ENCODE measurements at places on chromosomes 1 and 21.
A peak's percentile ranks its signal among the peaks of the same experiment; 100 is the strongest.

GRCh38 chr1:238052496-238053266, 162.0 kb upstream of the ZP4 start:
- DNase-seq, result peak; percentile 18

DNA sequence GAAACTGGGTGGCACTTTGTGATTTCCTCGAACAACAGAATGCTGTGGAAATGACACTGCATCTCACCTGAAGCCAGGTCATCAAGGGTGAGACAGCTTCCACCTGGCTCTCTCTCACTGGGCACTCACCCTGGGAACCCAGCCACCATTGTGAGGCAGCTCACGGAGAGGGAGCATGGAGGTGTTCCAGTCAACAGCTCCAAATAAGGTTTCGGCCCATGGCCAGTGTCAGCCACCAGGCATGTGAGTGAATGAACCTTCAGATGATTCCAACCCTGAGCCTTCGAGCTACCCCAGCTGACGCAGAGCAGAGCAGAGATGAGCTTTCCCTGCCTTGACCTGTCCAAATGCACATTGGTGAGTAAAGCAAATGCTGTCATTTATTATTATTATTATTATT, 58.1 kb downstream of the SYDE2 start:
- no peak for DNase-seq

DNA sequence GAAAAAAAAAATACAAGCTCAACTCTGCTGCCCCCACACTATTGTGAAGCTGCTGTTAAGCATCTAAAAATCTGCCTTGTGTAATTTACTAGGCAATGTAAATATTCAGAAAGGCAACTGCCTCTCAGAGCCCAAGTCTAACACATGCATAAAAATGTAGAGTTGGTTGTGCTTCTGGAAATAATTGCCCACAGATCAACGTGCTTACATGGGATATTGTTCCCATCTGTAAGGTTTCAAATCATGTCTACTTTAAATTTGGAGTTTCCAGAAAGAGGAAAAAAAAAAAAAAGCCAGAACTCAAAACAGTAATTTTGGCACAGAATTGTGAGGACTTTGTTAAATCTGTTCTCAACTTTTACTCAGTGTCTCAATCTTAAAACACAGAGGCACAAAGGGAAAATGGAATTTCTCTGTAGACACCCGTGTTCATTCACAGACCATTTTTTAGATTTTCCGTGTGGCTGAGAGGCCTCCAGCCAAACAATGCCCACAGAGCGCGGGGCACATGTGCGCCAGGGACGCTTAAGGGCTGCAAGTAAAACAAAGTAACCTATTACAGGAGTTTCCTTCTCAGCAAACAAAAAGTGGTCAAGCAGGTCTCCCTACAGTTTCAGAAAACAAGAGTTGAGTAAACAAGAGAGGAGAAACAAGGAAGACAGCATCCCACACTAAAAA, 115.5 kb downstream of the RERE start:
- DNase-seq, result peak; percentile 48

- no peak for DNase-seq
Observed at GRCh38 chr21:39434950-39435349, 10.6 kb downstream of the LCA5L start.

DNA sequence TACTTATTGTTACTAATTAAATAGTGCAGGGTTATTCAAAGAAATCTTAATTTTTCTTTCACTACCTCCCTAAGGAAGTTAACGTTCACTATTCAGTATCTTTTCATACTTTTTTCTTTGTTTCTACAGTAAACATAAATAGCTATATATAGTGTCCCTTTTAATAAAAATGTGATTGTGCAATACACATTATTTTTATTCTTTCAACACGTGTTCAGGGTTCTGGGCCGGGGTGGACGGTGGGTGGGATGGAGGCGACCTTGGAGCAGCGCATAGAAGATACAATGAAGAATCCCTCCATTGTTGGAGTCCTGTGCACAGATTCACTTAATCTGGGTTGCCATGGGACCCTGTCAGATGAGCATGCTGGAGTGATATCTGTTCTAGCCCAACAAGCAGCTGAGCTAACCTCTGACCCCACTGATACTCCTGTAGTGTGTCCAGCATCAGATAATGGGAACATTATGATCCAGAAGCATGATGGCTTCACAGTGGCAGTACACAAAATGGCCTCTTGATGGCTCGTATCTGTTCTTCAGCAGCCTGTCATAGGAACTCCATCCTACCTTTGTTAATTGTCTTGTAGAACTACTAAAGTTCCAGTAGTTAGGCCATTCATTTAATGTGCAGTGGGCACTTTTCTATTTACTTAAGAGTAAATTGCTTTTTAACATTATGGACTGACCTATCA, 155.9 kb upstream of the L1TD1 start:
- no peak for DNase-seq

DNA sequence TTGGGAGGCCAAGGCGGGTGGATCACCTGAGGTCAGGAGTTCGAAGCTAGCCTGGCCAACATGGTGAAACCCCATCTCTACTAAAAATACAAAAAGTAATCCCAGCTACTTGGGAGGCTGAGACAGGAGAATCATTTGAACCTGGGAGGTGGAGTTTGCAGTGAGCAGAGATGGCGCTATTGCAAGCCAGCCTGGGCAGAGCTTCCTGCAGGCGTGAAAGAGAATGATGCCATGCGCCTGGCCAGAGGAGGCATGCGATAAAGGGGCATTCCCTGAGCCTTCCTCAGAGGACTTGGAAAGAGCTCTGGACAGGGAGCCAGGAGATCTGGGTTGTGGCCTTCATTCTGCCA, 3.2 kb downstream of the E2F2 start:
- DNase-seq, result no peak

GRCh38 chr1:94542088-94542870, 720 bp upstream of the F3 start:
- DNase-seq, result peak; percentile 39

DNA sequence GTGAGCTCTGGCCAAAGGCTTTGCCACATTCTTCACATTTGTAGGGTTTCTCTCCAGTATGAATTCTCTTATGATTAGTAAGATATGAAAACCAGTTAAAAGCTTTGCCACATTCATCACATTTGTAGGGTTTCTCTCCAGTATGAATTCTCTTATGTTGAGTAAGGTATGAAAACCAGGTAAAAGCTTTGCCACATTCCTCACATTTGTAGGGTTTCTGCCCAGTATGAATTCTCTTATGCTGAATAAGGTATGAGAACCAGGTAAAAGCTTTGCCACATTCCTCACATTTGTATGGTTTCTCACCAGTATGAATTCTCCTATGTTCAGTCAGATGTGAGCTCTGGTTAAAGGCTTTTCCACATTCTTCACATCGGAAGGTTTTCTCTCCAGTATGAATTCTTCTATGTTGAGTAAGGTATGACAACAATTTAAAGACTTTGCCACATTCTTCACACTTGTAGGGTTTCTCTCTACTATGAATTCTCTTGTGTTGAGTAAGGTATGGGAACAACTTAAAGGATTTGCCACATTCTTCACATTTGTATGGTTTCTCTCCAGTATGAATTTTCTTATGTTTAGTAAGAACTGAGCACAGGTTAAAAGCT, 20.7 kb downstream of the ZNF695 start:
- DNase-seq, result no peak

DNA sequence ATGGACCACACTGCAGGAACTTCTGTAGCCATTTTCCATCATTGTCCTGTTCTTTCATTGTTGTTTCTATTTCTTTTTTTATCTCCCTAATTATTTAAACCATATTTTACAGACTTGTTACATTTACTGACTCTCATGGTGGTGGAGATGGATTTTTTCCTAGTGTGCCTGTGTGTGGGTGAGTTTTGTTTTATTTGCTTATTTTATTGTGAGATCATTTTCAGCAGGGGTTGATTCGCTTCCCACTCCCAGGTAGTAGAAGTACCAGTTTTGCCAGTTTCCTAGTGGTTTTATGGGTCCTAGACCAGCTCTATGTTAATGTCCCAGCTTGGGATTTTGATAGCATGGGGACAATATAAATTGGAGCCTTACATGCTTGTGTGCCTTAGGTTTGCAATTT, 80.0 kb upstream of the BACH1 start:
- DNase-seq, result no peak

DNA sequence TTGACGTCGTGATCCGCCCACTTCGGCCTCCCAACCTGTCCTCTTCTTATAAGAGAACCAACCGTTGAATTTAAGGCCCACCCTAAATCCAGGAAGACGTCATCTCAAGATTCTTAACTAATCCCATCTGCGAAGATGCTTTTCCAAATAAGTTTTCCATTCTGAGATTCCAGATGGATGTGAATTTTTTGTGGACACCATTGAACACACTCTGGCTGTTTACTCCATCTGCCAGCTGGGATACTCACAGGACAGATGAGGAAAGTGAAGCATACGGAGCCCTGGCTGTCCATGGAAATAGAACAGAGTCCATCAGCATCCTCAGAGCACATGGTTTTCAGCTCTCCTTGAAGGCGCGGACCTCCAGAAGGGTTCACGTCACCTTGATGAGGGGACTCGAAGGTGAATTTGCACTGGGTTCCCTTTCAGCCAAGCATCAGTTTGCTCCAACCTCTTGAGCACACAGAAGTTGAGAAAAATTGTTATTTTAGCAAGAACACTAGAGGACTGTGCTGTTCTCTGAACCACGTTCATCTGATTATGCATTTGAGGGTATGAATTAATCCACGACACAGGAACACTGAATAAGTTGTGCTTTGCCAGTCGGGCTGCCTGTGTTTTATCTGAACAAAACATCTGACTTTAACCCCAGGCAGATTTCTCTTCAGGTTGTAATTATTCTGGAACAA, 68.6 kb downstream of the KAZN start:
- no peak for DNase-seq

DNA sequence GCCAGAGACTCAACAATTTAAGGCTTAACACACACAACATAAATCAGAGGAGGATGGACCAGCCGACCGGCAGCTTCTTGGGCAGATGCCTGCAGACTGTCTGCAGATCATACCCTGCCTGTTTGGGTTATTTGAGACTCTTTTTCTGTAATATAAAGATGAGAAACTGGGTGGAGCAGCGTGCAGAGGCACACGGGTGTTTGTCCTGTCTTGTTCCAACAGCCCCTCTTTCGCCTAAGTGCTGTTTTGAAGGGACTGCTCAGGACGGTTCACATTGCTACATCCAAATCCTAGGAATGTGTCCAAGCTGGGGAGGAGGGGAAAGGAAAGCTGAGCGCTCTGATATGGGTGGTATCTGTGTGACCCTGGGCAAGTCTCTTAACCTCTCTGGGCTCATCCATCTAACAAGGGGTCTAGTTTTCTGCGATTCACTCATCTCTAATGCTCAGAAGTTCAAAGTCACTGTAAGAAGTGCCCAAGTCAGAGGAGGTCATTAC, 149.9 kb downstream of the CLIC6 start:
- DNase-seq, result no peak

DNA sequence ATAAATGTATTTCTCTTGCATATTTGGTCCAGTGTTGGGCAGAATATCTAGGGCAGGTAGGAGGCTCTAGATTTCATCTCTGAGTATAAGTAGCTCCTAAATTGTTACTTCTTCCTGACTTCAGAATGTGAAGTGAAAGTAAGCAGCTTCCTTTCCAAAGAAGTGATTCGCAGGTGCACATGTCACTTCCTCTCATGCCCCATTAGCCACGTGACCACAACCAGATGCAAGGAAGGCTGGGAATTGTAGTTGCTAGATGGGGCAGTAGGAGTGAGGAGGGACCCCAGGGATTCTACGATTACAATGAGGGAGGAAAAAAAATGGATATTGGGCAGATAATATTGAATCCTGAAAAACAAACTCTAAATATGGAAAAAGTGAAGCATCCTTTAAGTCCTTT, 113.2 kb upstream of the CYYR1 start:
- DNase-seq, result peak; percentile 18

DNA sequence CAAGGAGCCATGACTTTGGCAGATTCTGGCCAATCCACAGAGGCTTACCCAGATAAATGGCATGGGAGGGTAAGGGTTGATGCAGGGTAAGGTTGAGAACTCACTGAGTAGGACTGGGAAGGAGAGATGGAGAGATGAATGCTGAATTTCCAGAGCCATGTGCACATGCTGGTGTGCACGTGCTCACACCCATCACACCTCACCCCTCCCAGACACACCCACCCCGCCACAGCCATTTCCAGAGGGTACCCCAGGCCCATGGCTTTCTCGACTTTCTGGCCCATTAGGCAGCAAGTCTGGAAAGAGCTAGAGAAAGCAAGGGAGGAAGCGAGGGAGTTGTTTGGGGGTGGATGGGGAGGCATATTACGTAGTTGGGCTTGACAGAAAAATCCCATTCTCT, 1.6 kb downstream of the CACNA1S start:
- DNase-seq, result no peak

GRCh38 chr1:85888921-85889320, 180.7 kb upstream of the ZNHIT6 start:
- no peak for DNase-seq

GRCh38 chr1:108811611-108812010, 45.3 kb downstream of the AKNAD1 start:
- no peak for DNase-seq

DNA sequence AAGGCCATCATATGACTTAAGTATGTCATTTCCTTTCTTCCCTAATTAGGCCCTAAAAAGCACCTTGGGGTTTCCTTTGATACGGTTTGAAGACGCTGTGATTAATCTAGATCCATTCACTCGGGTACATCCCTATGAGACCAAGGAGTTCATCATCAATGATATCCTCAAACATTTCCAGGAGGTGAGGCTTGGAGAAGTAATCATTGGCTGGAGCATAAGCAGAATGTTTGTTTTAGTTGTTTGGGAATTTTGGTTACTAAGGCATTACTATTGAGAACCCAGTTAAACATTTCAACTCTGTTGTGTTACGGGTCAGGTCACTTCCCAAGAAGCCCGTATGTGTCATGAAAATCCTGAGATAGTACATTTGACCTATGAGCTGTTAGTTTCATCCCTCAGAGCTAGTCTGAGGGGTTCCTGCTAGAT, 185.2 kb downstream of the VPS13D start:
- no peak for DNase-seq

GRCh38 chr1:1219341-1219740, 5.4 kb upstream of the TNFRSF4 start:
- no peak for DNase-seq
